ENCODE measurements at places on chromosomes 6 and 20. TPM values are rescaled to one million over a fixed set of nuclear protein-coding genes. Genes with fewer than 3 reads are reported as not detected.

The ZBTB24 gene
- 5.1 TPM for total RNA-seq

The HUS1B gene
- 0.72 TPM for total RNA-seq

- H3K36me3 ChIP-seq, result no peaks in the 10 kb centered on the region
- no peaks in the 10 kb centered on the region for H3K27me3 ChIP-seq
- H3K4me3 ChIP-seq, result no peak overlapping the region
- H3K27ac ChIP-seq, result no peak overlapping the region
Observed at GRCh38 chr6:162395181-162395580, 332.4 kb downstream of the PRKN start.

DNA sequence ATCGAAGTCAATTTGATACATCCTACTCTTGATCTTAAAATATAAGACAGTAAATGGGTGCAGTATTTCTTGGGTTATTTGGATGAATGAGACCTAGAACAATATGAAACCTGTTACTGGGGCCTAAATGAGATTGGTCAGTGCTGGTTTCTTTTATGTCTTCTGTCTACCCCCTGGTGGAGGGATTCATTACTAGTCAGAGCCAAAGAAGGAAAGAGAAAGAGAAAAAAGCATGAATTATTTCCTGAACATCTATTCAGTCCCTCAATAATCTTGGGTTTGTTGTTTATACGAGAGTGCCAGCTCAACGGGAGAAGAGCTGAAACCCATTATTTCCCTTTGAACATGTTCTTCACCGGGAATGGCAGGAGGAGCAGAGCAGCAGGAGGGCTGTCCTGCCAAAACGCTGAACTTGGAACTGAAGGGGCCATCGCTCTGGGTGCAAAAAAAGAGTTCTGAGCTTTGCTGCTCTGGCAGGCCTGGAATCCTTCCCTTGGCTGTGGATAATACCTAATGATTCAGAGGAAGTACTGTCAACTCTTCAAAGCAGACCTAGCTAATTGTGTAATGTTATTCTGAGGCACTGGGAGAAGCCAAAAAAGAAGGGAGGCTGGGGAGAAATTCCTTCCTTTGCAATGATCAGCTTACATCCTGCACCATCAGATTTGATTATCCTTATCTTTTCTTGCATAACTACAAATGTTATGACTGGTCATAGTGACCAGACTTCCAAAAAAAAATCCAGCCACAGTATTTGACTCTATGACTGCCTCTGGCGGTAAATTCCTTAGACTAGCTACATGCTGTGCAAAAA lies 72.0 kb downstream of the BLOC1S5 start:
- H3K27ac ChIP-seq, result peak overlapping the region; percentile 67
- H3K36me3 ChIP-seq, result no peaks in the 10 kb centered on the region
- no peak overlapping the region for H3K4me3 ChIP-seq
- no peaks in the 10 kb centered on the region for H3K27me3 ChIP-seq
- peaks cover 8% of the 10 kb centered on the region for H3K4me1 ChIP-seq

The WFDC10B gene
- not detected for total RNA-seq

GRCh38 chr6:6397842-6398241 lies 77.4 kb upstream of the F13A1 start:
- no peak for DNase-seq
- peaks cover 9% of the 10 kb centered on the region for H3K4me1 ChIP-seq
- no peak overlapping the region for H3K4me3 ChIP-seq
- no peak overlapping the region for H3K27ac ChIP-seq
- H3K36me3 ChIP-seq, result no peaks in the 10 kb centered on the region

- no peaks in the 10 kb centered on the region for H3K4me1 ChIP-seq
- H3K4me3 ChIP-seq, result peak overlapping the region; percentile 74
- H3K27ac ChIP-seq, result no peak overlapping the region
- H3K27me3 ChIP-seq, result peaks cover 1% of the 10 kb centered on the region
Observed at GRCh38 chr6:160679402-160679769, 15.3 kb upstream of the LPA start.

The TFAP2D gene
- total RNA-seq, result 0.31 TPM

DNA sequence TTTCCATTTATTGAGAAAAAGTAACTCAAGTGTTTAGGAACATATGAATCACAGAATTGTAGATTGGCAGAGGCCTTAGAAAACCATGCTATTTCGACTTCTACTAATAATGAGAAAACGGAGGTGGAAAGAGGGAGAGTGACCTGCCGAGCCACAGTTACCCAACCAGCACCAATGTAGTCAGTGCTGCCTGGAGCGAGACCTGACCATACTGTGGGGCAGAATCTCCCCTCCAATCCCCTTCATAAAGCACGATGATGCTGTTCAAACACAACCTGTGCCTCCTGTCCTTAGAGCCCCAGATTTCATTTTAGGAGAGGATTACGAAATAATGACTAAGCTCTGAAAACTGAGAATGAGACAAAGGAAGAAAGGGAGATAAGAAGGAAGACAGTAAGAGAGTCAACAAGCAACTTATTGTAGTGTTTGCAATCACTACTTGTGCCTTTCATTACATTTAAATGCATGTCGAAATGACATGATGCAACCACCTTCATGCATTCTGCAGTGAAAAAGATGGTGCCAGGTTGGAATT lies 70.6 kb downstream of the ATXN1 start:
- no peak for DNase-seq
- H3K4me1 ChIP-seq, result no peaks in the 10 kb centered on the region
- H3K27ac ChIP-seq, result no peak overlapping the region
- no peak overlapping the region for H3K4me3 ChIP-seq

The PTP4A1 gene
- total RNA-seq, result 58.6 TPM

The SPTLC3 gene
- total RNA-seq, result 0.41 TPM

The NFS1 gene
- total RNA-seq, result 18.3 TPM

The OR2J3 gene
- total RNA-seq, result not detected

The VSX1 gene
- total RNA-seq, result not detected

- peaks cover 23% of the 10 kb centered on the region for H3K4me1 ChIP-seq
- H3K4me3 ChIP-seq, result no peak overlapping the region
- peaks cover 3% of the 10 kb centered on the region for H3K36me3 ChIP-seq
- no peaks in the 10 kb centered on the region for H3K27me3 ChIP-seq
- DNase-seq, result no peak
Observed at GRCh38 chr6:21193790-21194475, 399.6 kb upstream of the SOX4 start.

DNA sequence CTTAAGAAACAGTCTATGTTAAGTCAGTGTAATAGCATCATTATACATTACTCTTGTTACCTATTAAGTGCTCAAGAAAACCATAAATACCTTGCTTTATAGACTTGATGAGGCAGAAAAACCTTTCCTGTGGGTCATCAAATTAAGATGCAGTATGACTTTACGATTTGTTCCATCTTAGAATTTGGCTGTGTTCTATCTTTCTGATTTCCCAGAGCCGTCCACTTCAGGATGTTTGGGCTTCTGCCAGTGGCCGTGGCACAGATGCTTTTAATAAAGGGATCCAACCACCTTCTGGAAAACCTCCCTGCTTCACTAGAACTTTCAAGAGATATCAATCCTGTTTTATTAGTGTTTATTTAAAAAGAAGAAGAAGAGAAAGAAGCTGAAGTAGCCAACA lies 71.2 kb downstream of the PDE7B start:
- no peak overlapping the region for H3K27ac ChIP-seq
- no peak for DNase-seq
- no peak overlapping the region for H3K4me3 ChIP-seq
- peaks cover 6% of the 10 kb centered on the region for H3K4me1 ChIP-seq
- H3K27me3 ChIP-seq, result no peaks in the 10 kb centered on the region

- no peaks in the 10 kb centered on the region for H3K36me3 ChIP-seq
- H3K4me1 ChIP-seq, result peaks cover 6% of the 10 kb centered on the region
- no peak overlapping the region for H3K4me3 ChIP-seq
- no peaks in the 10 kb centered on the region for H3K27me3 ChIP-seq
Observed at GRCh38 chr6:134663356-134663755, 286.5 kb downstream of the ALDH8A1 start.

DNA sequence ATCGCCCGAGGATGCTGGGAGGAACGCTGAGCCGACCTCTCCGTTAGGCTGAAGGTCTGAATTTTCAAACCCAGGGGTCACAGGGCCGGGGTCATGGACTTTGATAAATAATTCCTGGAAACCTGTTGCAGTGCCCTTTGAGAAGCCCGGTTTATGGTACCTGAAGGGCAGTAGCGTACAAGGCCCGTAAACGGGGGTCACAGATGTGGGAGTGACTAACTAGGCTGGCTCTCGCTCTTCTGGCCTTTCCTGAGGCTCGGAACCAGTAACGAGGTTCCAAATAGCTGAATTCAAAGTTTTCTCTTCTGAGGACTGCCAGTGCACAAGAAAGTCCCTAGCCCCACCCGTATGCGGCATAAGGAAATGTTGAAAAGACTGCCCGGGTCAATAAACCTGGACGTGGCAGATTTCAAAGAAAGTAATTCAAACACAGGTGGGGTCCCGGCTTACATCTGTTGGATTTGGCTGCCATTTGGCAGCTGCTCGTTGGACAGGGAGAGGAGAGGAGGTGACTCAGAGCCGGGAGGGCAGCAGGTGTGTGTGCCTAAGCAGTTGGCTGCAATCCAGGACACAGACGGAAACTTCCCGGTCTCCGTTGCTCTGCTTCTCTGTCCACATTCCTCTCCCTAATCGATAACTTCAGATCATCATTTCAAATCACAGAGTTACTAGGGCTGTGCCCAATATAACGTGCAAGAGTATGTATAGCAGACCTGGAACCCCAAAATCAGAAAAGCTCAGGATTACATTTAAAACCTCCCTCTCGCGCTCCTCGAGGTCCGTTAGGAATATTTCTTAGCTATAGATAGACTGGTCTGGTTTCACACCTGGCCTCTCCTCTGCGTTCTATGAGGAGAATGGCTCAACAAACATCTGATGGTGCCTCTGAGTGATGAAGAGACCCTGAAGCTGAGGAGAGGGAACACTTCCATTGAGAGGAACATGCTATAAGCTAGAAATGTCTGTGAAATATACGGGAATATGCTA lies 765 bp upstream of the GMDS start:
- peak overlapping the region; percentile 96 for H3K4me3 ChIP-seq
- DNase-seq, result peak; percentile 35
- H3K4me1 ChIP-seq, result peaks cover 27% of the 10 kb centered on the region
- peak overlapping the region; percentile 80 for H3K27ac ChIP-seq
- peaks cover 8% of the 10 kb centered on the region for H3K27me3 ChIP-seq
- H3K36me3 ChIP-seq, result peaks cover 4% of the 10 kb centered on the region

The BPIFB2 gene
- not detected for total RNA-seq

DNA sequence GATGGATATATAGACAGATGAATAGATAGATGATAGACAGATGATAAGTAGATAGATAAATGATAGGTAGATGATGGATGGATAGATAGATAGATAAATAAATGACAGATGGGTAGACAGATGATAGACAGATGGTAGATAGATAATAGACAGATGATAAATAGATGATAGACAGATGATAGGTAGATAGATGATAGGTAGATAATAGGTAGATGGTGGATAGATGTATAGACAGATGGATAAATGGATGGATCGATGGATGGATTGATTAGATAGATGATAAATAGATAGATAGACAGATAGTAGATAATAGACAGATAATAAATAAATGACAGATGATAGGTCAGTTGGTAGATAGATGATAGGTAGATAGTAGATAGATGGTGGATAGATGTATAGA lies 212.7 kb downstream of the NFATC2 start:
- peaks cover 9% of the 10 kb centered on the region for H3K27me3 ChIP-seq
- peaks cover 4% of the 10 kb centered on the region for H3K36me3 ChIP-seq
- no peaks in the 10 kb centered on the region for H3K4me1 ChIP-seq

DNA sequence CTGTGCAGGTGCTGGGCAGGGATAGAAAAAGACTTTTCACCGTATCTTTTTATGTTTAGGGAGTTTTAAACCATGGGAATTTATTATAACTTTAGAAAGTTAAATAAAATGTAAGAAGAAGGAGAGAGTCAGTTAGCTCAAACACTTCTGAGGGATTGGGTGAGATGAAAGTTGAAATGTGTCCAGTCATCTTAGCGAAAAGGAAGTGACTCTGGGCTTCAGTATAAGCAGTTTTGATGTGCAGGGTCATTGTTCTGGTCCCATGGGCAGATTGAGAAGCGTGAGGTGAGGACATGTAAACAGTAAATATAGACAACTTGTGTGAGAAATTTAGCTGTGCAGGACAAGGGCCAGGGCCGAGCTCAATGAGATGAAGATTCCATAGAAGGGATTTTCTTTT lies 66.9 kb downstream of the TOX2 start:
- no peak overlapping the region for H3K27ac ChIP-seq
- H3K27me3 ChIP-seq, result peaks cover 8% of the 10 kb centered on the region
- no peaks in the 10 kb centered on the region for H3K36me3 ChIP-seq
- no peak overlapping the region for H3K4me3 ChIP-seq
